SJCRH30 (cell line): ENCODE measurements at places on chromosomes 11 and 22.

GRCh38 chr11:79219186-79220045 is 221.4 kb downstream of the TENM4 start:
- DNase-seq: no peak

DNA sequence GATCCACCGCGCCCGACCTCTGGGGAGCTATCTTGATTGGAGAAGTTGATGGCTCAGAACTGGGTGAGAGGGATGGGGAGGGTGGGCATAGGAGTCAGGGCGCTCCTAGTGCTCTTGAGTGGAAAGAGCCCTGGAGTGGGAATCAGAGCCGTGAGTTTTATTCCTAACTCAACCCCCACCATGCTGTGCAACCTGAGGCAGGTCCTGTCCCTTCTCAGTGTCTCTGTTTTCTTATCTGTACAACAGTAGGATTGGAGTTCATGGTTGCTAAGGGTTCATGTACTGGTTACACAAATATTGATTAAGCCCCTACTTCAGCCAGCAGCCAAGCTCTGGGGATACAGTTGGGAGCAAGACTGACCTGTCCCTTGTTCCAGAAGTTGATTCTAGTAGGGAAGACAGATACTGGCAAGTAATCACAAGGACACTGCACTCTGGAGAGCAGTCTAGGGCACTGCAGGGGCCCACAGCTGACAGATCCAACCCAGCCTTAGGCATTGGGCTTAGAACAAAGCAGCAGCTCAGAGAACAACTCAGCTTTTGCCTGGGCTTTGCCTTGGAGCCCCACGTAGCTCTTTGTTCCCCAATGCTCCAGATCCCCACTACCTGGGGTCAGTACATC is 12.4 kb upstream of the DAGLA start:
- DNase-seq: no peak

DNA sequence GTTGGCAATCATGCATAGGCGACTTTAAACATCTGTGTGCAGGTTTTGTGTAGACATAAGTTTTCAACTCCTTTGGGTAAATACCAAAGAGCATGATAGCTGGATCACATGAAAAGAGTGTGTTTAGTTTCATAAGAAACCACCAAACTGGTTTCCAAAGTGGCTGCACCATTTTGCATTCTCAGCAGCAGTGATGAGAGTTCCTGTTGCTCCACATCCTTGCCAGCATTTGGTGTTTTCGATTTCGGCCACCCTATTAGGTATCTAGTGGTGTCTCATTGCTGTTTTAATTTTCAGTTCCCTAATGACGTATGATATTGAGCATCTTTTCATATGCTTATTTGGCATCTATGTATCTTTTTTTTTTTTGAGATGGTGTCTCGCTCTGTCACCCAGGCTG is 62.8 kb upstream of the CCND1 start:
- no peak for DNase-seq

GRCh38 chr11:93652161-93652597 is 9.3 kb upstream of the CEP295 start:
- DNase-seq: peak; percentile 59

GRCh38 chr22:22927196-22927887 is 39.7 kb downstream of the IGLL5 start:
- DNase-seq: no peak

DNA sequence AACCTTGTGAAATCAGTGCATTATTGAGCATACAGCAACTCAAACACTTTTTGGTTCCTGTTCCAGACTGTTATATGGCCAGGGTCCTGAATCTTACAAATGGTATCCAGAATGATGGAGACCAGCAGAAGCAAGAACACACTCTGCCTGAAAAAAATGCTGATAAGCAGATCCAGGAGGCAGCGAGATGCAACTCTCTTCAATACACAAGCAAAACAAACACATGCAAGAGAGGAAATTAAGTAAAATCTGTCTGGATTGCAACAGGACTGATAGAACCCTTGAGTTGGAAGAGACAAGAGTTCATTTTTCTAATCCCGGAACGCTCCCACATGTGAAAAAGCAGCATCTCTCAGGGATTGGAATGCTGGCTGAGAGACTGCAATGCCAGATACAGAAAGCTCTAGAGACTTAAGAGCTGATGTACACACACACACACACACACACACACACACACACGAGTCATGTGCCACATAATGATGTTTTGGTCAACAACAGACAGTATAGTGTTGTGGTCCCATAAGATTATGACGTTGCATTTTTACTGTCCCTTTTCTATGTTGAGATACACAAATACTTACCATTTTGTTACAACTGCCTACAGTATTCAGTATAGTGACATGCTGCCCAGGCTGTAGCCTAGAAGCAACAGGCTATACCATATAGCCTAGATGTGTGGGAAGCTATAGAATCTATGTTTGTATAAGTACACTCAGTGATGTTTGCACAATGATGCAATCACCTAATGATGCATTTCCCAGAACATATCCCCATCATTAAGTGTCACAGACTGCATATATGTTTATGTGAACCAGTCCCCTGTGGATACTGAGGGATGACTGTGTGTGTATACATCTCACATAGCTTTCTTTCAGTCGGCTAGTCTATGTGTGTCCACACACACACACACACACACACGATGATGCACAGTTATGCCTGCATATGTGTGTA is 406.6 kb downstream of the LARGE1 start:
- DNase-seq: no peak

DNA sequence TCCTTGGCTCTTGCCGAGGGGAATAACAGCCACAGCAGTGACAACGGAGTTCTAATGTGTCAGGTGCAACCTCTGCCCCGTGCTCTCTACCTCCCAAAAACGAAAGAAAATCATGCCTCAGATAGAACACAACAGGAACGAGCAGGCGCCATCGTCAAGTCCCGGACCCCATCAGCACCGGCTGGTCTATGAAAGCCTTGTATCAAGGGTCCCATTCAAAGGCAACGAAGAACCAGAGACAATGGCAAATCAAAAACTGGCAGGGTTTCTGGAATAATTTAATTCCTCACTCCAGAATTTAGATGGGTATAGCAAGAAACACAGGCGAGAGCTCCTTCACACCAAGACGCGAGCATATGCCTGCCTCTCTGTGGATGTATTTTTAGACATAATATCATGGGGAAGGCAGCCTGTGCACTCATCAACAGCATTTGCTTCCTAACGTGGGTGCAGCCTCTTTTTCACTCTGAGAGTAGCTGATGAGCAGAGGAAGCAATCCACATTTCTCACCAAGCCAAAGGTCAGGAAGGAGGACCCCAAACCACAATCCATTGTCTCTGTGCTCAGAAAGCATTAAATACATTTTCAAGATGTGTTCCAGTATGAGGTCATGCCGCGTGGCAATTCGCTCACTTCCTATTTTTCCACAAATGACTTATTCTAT is 193.4 kb upstream of the BLID start:
- peak; percentile 46 for DNase-seq

DNA sequence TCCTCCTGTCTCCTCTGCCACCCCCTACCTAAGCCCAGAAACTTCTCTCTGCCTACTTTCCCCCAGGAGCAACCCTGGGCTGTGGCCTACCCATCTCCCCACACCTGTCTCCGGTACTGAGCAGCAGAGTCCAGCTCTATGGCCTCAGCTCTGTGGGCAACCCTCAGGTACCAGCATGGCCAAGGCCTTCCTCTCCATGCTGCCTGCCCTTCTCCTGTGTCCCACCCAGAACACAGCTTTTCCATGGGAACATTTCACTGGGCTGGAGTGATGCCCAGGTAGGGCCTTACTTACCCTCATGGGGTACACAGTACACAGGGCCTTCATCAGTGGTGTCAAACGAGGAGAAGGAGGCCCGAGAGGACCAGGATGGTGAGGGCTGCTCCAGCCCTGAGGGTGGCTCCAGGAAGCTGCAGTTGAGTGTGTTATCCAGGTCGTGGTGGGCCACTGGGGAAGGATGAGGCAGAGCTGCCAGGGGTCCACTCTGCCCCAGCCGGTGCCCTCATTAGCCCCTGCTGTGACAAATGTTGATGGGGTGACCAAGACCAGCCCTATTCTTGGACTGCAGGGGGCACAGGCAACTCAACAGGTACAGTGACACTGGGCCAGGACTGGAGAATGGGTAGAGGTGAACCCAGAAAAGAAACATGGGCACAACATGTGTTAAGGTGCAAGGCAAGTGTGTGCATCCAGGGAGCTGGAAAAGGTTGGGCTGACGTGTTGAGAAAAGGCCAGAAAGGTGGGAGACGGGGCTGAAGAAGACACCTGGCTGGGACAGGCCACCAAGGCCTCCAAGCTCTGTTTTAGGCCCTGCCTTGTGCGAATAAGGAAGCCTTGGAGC is 10.3 kb downstream of the SCARF2 start:
- no peak for DNase-seq

DNA sequence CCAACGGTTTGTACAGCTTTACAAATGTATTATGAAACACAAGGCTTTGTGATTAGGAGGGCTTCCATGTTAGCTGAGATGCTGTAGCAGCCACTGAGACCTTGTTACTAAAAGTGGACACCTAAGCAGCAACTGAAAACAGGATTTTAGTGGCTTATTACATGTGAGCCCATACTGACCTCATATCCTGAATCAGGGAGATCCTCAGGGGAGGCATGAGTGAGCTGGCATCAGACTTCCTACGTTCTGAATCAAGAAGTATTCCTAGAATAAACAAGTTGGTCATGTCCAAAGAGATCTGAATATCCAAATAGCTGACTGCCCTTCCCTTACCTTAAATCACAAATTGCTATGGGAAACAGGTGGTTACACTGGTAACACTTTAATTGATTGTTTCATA is 59.1 kb upstream of the SCUBE2 start:
- DNase-seq: no peak

GRCh38 chr11:95641495-95641894 is 148.1 kb downstream of the FAM76B start:
- no peak for DNase-seq

GRCh38 chr11:122664188-122664587 is 8.7 kb downstream of the UBASH3B start:
- DNase-seq: no peak

GRCh38 chr22:24067587-24068376 is 56.7 kb downstream of the CABIN1 start:
- no peak for DNase-seq

DNA sequence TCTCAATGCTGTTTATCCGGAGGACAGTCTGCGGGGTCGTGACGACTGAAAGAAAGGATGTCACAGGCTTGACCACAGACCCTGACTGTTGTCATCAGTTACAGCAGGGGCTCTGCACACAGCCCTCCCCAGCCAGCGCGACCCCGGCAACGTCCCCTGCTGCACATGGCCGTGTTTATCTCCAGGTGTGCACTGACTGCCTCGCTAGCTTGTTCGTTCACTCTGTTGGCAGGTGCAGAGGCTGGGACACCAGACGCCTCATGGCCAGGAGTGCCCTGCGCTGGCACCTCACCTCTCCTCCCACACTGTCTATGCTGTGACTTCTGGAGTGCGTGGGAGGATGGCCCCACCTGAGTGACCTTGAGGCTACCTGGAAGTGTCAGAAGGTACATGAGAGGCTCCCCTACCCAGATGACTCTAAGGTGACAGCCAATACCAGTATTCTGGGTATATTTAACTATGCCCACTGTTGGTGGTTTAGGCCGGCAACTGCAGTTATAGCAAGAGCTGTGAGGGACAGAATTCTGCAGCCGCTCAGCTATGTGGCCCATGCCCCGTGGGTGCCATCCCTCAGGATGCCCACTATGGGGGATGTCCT is 12.2 kb downstream of the MRPL21 start:
- DNase-seq: no peak

GRCh38 chr11:63814383-63814736 is 1.1 kb downstream of the SPINDOC start:
- DNase-seq: no peak

DNA sequence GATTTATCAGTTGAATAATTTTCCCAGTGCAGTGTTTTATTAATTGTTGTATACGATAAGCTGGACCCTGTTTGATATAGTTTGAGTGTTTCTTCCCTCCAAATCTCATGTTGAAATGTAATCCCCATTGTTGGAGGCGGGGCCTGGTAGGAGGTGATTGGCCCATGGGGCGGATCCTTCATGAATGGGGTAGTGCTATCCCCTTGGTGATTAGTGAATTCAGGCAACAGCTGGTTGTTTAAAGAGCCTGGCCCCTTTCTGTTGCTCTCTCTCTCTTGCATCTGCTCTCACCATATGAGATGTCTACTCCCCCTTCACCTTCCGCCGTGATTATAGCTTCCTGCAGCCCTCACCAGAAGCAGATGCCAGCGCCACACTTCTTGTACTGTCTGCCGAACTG is 1.5 kb downstream of the OR5A1 start:
- peak; percentile 64 for DNase-seq

DNA sequence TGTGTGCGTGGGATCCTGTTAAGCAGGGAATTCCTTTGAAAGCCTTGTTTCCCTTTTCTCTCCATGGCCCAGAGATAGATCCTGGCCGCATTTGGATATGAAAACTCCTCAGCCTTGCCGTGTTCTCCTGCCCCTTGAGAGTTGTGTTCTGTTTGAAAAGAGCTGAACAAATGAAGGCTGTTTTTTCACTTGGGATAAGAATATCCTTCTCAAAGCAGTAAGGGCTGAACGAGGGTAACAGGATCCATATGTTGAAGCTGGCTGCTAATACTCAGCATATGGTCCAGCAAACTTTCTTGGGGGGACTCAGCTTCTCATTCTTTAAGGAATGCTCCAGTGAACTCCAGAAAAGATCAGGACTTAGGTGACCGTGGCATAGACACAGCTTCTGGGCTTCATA is 114.5 kb upstream of the TTC12 start:
- no peak for DNase-seq

DNA sequence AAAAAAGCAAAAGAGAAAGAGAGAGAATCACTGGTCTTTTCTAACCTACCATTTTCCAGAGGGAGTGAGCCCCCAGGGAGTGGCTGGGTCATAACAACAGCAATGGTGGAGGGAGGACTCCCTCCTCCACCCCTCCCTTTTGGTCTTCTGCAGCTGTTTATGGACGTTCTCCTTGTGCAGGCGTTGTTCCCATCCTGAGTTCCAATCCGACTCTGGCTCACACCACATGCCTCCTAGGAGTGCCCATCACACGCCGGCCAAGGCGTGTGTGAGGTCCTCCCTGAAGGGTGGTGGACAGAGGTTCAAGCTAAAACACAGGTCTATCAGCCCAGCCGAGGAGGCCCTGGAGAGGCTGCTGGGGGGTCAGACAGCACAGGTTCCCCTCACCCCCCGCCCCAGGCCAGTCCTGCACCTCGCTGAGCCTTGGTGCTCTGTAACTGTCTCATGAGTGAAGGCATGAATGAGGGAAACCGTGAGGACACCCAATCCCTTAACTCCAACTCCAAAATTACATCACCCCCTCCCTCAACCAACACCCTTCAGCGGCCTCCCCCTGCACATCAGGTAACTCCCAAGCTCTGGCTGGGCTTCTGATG is 29.4 kb downstream of the IFT27 start:
- DNase-seq: no peak

DNA sequence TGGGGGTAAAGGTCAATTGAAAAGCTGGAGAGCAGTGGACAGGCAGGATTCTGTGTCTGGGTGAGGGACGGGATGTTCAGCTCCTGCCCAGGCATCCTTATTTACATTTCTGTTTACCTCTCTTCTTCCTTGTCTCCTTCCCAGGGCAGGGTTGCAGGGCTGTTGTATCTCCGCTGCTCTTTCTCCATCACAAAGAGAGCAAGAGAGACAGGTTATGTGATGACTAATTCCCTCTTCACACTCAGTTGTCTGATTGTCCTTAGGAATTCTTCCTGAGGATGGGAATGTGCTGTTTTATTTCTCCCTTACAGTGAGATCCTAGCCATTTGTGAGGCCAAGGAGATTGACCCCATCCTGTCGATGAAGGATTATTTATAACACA is 104.9 kb downstream of the VPREB1 start:
- no peak for DNase-seq

GRCh38 chr11:20029193-20029592 is 131.1 kb downstream of the DBX1 start:
- DNase-seq: peak; percentile 56

- no peak for DNase-seq
Measured at GRCh38 chr11:38819981-38820380, 2221.9 kb upstream of the RAG2 start.
